Esophagus mucosa (tissue), 1 donor: ENCODE measurements at places on chromosomes 7 and 10. TPM values are rescaled to one million over a fixed set of nuclear protein-coding genes. Genes with fewer than 3 reads are reported as not detected.
A peak's percentile ranks its signal among the peaks of the same experiment; 100 is the strongest.

- peak; percentile 77 for ATAC-seq
These were observed 226.8 kb downstream of the TCERG1L start for GRCh38 chr10:131084791-131085090.

The INA gene
- 1.4 TPM for total RNA-seq

DNA sequence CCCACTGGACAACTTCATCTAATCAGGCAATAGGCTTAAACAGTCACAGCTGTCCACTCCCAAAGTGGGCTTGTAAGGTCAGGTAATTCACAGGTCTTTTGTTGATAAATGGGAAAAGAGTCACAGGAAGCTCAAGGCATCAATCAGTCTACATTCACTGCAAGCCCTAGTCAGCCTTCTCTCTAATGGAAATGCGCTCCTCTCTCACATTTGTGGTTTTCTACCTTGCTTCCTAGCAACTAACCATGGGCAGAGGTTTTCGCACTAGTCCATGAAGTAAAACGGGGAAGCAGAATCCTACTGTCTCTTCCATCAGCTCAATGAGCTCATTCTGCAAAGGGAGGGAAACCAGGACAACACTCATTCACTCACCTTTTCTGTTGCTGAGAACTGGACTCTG lies 53.5 kb upstream of the APBB1IP start:
- ATAC-seq = no peak

DNA sequence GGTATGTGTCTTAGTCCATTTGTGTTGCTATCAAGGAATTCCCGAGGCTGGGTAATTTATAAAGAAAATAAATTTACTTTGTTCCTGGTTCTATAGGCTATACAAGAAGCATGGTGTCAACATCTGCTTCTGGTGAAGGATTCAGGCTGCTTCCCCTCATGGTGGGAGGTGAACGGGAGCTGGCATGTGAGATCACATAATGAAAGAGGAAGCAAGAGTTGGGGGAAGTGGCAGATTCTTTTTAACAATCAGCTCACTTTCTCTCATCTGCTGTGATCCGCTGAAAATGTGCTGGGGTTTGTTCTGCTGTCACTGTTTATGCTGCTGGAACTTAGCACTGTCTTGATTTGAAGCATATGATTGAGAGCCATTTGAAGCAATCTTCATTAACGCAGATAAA lies 730.0 kb upstream of the SORCS1 start:
- no peak for ATAC-seq

- ATAC-seq = no peak
These were observed 88.2 kb upstream of the CXCL12 start for GRCh38 chr10:44473146-44473545.

The PLOD3 gene
- total RNA-seq = 10.6 TPM

DNA sequence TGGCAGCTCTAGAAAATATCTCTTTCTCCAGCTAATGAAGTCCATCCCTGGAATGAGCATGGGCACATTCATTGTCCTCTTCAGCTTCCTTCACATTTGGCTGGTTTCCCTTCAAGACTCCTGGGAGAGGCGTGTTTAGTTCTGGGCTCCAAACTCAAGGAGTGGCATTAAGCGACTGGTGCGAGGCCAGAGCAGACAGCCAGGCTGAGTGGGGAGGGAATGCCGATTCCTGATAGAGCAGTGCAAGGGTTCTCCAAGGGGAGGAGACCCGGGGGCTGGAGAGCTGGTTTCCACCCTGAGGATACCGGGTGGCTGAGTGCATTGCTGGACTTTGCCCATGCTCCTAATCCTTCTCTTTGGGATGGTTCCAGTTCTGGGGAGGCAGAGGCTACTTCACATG lies 372.1 kb downstream of the RPS24 start:
- no peak for ATAC-seq

The UBE2D4 gene
- 9.2 TPM for total RNA-seq

GRCh38 chr7:130231792-130232191 lies 24.1 kb downstream of the SSMEM1 start:
- ATAC-seq = no peak

The SGMS1 gene
- 20.8 TPM for total RNA-seq

- ATAC-seq = peak; percentile 71
These were observed 96.5 kb downstream of the GRK5 start for GRCh38 chr10:119303886-119304285.
